ENCODE measurements at places on chromosomes 12 and 14.

- no peak for DNase-seq
Measured at GRCh38 chr12:131211340-131211938, 257.7 kb downstream of the ADGRD1 start.

DNA sequence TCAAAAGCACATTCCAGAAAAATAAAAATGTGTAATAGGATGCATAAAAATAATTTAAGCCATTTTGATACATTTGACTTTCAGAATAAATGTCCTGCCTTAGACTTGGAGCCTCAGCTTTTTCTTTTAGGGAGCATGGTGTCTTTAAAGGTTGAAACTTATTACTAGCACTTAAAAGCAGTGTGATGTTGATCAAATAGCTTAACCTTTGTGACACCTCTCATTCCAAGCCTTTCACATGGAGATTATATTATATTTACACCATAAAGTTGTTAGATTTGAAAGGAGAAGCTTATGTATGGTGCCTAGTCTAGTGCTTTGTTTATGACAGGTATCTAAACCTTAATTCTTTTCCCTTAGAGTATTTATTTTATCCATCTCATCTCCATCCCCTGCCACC, 61.9 kb downstream of the KTN1 start:
- DNase-seq = no peak

DNA sequence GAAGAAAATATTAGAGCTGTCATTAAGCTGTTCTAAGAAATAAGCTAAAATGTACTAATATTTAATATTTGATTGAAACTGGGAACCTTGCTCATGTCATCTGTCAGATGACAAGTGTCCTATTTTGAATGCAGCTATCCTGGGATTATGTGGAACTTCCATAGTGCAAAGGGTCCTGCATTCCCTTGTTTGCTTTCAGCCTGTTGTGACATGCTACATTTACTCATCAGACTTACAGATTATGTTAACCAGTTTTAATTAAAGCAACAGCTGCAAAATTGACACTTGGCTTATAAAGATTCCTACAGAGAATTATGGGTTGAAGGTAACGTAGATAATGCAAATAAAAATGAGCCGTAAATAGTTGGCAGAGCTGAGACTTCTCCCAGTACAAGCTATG, 458.4 kb upstream of the RGS6 start:
- no peak for DNase-seq

DNA sequence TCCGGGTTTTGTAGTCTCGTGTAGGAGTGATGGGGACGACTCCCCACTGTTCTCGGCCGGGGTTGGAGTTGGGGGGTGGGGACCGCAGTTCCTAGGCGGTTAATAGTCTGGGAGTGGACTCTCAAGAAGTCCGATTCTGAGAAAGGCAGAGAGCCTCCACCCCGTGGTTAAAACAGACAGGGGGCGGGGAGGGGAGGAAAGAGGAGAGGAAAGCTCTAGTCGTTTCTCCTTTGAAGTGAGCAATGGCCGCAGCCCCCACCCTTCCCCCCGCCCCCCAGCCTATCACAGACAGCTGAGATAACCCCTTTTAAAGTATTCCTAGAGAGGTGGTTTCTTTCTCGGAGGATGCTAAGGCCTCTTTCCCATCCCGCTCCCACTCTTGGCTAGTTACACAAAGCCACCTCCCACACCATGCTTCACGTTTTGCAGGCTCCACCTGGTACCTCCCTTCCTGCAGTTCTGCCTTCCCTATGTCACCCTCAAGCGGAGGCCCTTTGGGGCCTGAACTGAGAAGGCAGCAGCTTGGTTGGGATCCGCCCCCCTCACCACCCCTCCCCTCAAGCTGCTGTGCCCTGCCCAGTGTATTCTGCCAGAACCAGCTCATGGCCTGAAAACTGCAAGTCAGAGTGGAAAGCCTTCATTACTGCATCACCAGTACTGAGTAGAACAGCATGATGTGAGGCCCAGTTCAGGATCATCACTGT, 853 bp downstream of the USP5 start:
- peak; percentile 51 for DNase-seq

DNA sequence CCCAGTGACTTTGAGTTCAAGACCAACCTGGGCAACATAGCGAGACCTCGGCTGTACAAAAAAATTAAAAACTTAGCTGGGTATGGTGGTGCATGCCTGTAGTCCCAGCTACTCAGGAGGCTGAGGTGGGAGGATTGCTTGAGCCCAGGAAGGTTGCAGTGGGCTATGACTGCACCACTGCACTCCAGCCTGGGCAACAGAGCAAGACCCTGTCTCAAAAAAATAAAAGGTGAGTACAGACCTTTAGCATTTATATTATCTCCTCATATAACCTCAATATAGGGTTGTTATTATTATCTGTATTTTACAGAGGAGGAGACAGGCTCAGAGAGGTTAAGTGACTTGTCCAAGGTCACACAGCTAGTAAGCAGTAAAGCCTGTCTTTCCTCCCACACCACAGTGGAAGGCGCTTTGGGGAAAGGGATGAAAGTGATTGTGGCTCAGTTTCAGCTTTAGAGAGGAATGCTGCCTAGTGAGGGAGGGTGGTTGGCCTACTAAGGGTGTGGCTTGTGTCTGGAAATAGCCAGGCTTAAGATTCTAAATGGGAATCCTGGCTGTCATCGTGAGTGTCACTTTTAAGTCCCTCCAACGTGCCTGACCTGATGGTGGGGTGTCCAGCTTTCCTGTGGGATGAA, 7.2 kb downstream of the TPCN1 start:
- no peak for DNase-seq

DNA sequence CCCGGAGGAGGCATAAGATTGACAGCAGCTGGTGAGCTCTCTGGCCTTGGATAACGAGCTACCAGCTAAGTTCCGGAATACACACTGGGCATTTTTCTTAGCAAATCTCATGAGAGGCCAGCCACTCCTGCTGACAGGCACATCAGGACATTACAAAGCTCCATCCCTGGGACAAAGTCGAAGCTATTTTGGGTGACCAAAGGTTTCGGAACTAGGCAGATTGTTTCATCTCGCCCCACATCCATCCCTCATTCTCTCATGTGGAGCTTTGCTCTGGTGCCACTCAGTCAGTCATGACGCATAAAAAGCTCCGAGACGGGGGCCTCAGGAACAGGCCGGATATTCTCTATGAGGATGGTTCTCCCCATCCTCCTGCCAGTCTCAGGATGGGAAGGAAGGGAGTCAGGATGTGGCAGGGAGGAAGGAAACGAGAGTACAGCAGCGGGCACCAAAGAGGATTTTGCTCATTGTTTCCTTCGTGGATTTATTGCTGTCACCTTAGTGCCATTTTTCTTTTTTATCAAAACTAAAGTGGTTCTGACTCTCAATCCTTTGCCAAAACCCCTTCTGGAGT, 253.1 kb upstream of the FKBP4 start:
- DNase-seq = no peak

DNA sequence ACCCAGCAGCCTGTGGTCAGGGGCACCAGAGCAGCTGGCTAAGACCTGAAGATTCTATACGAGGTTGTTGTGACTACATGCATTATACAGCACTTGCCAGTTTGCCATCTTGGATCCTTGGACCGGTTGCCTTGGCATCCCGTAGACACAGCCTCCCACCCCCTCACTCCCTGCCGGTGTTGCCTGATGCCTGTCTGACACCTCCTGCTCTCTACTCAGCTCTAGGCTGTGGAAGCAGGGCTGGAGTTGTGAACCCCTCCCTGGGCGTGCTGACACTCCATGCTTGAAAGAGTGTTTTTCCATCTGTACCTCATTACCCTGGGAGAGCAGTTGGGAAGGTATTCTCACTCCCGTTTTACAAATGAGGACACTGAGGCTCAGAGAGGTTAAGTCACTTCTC, 2.5 kb downstream of the CHGA start:
- DNase-seq = no peak

- no peak for DNase-seq
Measured at GRCh38 chr12:47286676-47287075, 206.9 kb upstream of the AMIGO2 start.

GRCh38 chr12:49340971-49341776, 4.2 kb upstream of the C1QL4 start:
- no peak for DNase-seq

GRCh38 chr12:115558281-115558680, 719.2 kb downstream of the MED13L start:
- DNase-seq = no peak

DNA sequence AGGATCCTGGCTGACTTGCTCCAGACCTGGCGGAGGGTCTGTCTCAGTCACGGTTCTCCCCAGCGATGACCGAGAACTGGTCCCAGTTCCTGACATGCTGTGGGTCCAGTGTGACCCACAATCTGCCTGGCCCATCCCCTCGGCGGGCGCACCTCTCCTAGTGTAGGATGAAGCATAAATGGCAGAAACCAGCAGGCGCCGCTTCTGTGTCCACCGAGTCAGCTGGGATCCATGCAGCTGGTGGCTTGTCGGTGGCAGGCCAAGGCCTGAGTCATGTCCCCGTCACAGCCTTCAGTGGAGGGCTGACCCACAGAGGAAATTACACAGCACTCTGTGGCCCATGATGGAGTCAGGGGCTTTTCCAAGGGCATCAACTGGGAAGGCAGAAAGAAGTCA, 38.5 kb downstream of the NFKBIA start:
- DNase-seq = no peak

- DNase-seq = no peak
Measured at GRCh38 chr12:38507839-38508238, 191.3 kb downstream of the ALG10B start.

DNA sequence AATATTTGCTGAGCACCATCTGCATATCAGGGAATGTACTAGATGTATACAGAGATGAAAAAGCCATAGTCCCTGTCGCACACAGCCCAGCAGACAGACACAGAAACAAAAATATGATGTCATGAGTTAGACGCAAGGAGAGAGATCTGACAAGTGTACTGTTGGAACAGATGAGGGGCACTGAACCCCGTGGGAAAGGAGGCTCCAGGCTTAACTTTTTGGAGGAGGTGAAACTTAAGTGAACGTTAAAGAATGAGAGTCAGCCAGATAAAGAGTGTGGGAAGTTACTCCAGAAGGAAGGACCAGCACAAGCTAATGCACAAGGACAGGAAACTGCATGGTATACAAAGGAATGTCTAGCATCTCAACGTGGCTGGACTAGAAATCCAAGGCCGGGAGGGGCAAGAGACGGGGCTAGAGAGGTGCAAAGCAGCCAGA, 2.5 kb upstream of the ACTN1 start:
- DNase-seq = no peak

- no peak for DNase-seq
Measured at GRCh38 chr14:52596320-52596719, 43.7 kb downstream of the GPR137C start.

DNA sequence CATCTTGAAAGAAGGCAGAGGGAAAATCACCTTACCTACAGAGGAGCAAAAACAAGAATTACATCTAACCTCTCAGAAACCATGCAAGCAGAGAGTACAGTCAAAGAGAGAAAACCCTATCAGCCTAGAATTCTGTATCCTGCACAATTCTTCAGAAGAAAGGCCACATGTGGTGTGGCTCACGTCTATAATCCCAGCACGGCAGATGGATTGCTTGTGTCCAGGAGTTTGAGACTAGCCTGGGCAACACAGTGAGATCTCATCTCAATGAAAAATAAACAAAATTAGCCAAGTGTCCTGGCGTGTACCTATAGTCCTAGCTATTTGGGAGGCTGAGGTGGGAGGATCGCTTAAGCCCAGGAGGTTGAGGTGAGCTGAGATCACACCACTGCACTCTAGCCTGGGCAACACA, 48.2 kb downstream of the ATF7 start:
- DNase-seq = no peak

GRCh38 chr12:74049348-74049747, 488.3 kb upstream of the ATXN7L3B start:
- no peak for DNase-seq

GRCh38 chr12:20212658-20213555, 155.4 kb upstream of the PDE3A start:
- DNase-seq = no peak

DNA sequence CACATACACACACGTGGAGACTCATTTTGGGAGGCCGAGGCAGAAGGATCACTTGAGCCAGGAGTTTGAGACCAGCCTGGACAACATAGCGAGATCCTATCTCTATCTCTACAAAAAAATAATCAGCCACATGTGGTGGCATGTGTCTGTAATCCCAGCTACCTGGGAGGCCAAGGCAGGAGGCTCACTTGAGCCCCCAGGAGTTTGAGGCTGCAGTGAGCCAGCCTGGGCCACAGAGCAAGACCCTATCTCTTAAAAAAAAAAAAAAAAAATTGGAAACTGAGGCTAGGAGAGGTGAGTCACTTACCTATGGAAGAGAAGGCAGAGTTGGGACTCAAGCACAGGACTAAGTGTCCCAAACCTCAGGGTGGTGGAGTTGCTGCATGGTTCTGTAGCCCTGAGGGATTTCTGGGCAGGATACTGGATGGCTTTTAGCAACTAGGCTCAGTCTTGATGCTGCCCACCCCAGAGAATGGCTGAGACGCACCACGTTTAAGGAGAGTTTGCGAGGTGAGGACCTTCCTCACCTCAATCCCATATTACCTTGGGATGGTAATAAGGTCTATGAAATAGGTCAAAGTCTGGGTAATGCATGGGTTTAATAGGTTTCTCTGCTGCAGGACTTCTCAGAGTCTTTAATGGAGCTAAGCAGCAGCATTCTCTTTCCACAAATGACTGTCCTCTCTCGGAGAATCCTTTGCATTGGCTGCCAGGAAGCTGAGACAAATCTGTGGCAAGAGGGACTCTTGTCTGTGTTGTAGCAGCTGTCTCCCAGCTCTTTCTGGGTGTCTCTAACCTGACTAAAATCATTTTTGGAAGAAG, 35.6 kb downstream of the SH2B3 start:
- DNase-seq = no peak

- DNase-seq = no peak
Measured at GRCh38 chr12:334125-334524, 55.0 kb downstream of the KDM5A start.

GRCh38 chr14:24430682-24431568, 1.2 kb downstream of the KHNYN start:
- peak; percentile 72 for DNase-seq

DNA sequence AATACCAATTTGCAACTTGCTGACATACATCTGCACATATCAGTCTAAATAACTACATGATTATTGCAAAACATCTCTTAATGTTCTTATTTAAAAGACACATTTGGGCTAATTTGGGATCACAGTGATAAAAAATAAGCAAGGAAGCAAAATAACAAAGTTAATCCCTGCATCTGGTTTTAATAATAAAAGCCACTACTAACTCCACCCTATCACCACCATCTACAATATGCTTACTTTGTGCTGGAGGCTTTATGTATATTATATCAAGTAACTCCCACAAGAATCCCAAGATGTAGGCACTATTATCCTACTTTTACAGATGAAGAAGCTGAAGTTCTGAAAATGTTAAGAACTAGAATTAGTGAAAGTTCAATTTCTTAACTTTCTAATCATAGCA, 45.7 kb downstream of the TAOK3 start:
- no peak for DNase-seq

DNA sequence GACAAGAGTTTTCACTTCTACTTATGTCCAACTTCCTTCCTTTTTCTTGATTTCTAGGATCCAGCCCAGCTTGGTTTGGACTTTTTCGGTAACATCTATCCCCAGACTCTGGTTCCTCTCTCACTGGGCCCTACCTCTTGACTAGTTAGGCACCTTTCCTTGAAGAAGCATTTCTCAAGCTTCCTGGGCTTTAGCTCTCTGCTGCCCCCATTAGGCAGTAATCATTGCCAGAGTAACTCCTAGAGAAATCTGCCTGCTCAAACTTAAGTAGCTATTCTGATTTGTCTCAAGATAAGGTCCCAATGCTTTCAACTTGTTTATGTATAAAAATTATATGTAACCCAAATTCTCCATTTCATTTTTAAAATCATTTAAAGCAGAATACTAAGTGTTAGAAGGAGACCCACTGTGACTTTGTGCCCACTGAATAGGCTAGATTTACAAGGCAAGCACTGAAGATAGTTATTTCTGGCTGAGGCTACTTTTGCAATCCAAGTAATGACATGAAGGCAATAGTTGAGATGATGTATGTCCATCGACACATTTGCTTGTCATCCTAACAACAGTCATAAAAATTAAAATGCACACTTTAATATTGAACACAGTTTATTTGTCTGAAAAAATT, 275.0 kb upstream of the G2E3 start:
- no peak for DNase-seq

Measured in GM06990 (cell line).